ENCODE measurements at places on chromosomes 3 and 15. TPM values are rescaled to one million over a fixed set of nuclear protein-coding genes. Genes with fewer than 3 reads are reported as not detected.

Gene CCR2
- not detected for total RNA-seq

Gene TMCO5A
- total RNA-seq = not detected

Gene BCHE
- total RNA-seq = 1.6 TPM

Gene SI
- total RNA-seq = not detected

Gene NR1I2
- not detected for total RNA-seq

Gene TTC23
- 29.8 TPM for total RNA-seq

Gene SPINK8
- total RNA-seq = not detected

Gene FYTTD1
- 67.2 TPM for total RNA-seq

Gene FBXW12
- not detected for total RNA-seq

Gene SLC28A2
- not detected for total RNA-seq

Gene NAALADL2
- total RNA-seq = 19.2 TPM

Gene EFHB
- under 0.01 TPM for total RNA-seq

Gene COLQ
- total RNA-seq = 0.18 TPM

Gene ACTRT3
- total RNA-seq = 2.5 TPM

Gene GPR62
- not detected for total RNA-seq

Gene TMA7
- 81.9 TPM for total RNA-seq

Gene PTH1R
- 0.18 TPM for total RNA-seq

Gene DAZL
- total RNA-seq = not detected

Gene CBLB
- 20.1 TPM for total RNA-seq

Gene SCAMP5
- total RNA-seq = 0.36 TPM

Gene ALPK3
- total RNA-seq = under 0.01 TPM

Gene CHRM5
- total RNA-seq = under 0.01 TPM

Gene DPPA2
- not detected for total RNA-seq

Measured in IMR-90 (cell line).